ENCODE measurements at places on chromosomes 16 and 17.

GRCh38 chr16:59154295-59154694 is 420.2 kb upstream of the GOT2 start:
- no peak for DNase-seq

- DNase-seq = no peak
Observed at GRCh38 chr16:51050377-51050706, 100.7 kb downstream of the SALL1 start.

GRCh38 chr16:56956076-56956475 is 5.7 kb upstream of the CETP start:
- DNase-seq = no peak

DNA sequence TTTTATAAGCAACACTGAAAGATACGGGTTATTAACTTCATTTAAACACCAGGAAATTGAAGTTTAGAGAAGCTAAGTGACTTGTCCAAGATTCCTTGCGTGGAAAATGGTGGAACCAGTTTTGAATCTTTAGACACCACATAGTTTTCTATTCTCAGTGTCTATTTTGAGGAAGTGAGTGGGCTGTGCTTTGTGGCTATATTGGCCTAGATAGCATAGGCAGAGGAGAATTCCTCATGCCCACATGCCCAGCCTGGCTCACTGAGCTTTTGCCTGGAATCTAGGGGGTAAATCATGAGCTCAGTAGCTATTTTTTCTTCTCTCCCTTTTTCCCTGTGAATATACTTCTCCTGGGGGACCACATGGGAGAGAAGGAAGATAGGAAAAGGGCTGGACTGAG is 431.3 kb downstream of the HS3ST3B1 start:
- DNase-seq = no peak

DNA sequence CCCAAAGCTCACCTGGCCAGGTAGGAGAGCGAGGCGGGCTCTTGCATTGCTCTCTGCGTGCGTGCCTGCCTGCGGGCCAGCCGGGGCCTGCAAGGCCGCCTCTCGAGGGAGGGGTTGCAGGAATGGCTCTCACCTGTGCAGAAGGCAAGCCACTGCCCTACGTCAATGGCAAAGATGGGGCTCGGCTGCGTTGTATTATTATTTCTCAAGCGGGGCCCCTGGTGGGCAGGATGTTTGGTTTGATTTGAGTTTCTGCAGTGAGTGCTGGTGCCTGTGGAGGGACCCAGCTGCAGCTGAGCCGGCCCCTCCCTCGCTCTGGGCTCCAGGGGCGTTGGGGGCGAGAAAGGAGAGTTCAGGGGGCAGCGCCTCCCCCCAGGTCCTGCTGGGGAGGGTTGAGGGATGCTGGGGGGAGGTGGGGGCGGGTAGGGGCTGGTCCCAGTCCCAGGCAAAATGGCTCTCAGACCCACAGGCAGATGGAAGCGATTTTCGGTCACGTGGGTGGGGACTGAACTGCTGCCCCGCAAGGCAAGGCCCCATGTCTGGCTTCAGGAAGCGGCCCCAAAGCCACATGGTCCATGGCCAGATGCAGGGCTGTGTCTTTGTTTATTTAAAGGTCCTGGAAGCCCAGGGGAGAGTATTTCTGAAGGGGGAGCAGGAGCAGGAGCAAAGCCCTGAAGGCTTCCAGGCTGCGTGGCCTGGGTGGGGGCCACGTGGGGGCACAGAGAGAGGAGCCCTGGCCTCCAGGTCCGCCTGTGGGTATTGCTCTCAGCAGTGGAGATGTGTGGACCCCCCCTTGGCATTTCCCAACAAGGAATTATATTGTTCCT is 338.8 kb downstream of the SEC14L1 start:
- no peak for DNase-seq

DNA sequence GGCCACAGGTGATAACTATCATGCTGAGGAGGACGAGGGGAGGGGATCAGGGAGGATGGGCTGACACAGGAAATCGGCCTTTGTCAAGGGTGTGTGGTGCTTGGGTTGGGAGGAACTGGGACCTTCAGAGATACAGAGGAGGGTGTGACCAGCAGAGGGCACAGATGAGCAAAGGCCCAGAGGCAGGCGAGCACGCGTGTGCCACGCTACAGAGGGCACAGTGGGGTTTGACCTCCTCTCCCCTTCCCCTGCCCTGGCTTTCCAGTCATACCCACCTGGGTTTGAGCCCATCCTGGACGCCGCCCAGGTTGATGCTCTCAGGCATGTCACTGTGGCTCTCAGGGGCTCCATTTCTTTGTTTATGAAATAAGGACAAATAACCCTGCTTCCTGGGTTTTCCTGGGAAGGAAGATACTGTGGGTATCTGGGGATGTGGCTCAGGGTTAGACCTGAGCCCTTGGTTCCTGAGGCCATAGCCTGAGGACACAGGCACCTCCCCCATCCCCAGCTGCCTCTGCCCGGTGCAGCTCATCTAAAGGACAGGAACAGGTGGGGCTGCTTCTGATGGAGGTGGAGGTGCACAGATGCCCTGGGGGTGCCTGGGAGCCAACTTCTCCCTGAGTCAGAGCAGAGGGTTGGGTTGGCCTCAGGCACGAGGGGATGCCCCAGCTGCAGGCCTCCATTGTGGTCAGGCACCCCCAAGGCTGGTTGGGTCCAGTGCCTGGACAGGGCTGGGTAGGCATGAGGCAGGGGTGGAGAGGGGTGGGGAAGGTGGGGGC is 51.8 kb downstream of the BEAN1 start:
- DNase-seq = no peak
